Muscle of back (tissue), 13 donors: ENCODE measurements at places on chromosomes 2 and 18. TPM values are rescaled to one million over a fixed set of nuclear protein-coding genes. Genes with fewer than 3 reads are reported as not detected.
A peak's percentile ranks its signal among the peaks of the same experiment; 100 is the strongest.

Gene SGPP2
- 4.5 TPM for polyA plus RNA-seq

DNA sequence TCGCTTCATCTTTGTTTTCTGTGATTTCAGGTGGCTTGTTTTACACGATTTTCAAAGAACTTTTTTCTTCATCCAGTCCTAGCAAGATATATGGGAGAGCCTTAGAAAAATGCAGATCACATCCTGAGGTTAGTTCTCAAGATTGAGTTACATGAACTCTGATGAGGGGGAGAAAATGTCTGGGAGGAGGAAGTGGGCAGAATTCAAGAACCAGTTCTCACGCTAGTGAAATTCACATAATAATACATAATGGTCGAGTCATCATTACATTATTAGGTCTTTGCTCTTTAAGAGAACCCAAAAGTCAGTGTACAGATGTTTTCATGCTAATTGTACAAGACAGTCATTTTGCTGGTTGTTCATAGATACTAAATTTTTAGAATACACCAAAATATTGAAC is 7.0 kb downstream of the TIMM21 start:
- no peak for DNase-seq

- no peak for DNase-seq
These were observed 39.4 kb upstream of the NCKAP5 start for GRCh38 chr2:133607679-133608078.

GRCh38 chr2:128362889-128363228 is 44.2 kb upstream of the HS6ST1 start:
- peak; percentile 71 for DNase-seq

DNA sequence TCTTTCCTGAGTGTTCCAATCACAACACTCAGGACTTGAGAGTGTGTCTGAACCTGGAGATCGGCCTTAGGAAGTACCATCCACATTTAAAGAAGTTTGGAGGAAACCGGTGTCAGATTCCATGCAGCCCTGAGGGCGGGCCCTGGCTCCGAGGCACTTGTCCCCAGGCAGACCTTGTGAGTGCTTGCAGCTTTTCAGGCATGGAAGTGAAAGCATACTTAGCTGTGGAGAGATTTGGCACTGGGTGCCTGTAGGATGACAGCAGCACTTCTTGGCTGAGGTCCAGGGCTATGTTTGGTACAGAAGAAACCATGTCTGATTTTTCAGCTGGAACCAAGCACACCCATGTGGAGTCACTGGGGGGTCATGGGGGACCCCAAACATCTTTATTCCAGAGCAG is 230.8 kb downstream of the SEPTIN10 start:
- DNase-seq, result peak; percentile 73
